CD4-positive, alpha-beta T cell (primary cell): ENCODE measurements at places on chromosomes 13 and 19.

DNA sequence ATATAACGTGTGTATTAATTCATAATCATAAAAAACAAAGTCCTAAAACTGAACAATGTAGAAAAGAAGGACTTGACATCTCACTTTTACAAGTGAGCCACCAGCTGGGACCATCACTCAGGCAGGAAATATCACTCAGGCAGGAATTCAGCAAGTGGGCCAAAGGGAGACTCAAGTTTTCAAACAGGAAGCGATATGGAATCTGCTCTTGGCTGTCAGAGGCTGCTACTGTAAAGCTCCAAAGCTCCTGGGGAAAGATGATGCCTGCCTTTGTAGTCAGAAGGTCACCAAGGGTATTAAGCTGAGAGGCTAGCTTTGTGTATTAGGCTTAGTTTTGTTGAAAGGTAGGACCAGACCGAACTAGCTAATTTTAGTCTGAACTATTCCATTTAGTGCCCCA is 5.5 kb upstream of the AKAP11 start:
- no peak for DNase-seq

- DNase-seq: no peak
Observed at GRCh38 chr13:78576261-78576660, 27.1 kb downstream of the POU4F1 start.

- DNase-seq: peak; percentile 9
Observed at GRCh38 chr13:52399708-52400107, 6.3 kb downstream of the THSD1 start.

DNA sequence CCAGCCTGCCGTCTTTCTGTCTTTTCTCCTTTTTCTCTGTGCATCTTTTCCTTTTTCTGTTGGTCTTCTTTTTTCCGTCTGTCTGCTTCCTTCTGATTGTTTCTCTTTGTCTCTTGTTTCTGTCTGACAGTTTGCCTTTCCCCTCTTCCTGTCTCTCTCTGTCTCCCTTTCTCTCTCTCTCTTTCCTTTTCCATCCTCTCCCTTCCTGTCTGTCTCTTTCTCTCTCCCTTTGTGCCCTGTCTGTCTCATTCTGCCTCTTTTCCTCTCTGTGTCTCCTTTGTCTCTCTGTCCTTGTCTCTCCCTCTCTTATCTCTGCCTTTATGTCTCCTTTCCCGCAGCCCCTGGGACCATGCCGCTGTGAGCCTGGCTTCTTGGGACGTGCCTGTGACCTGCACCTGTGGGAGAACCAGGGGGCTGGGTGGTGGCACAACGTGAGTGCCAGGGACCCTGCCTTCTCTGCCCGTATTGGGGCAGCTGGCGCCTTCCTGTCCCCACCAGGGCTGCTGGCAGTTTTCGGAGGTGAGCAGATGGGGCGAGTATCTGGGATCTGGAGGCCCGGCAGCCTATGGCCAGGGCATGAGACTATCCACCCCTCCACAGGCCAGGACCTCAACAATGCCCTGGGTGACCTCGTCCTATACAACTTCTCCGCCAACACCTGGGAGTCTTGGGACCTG is 9.4 kb downstream of the MEGF8 start:
- no peak for DNase-seq

DNA sequence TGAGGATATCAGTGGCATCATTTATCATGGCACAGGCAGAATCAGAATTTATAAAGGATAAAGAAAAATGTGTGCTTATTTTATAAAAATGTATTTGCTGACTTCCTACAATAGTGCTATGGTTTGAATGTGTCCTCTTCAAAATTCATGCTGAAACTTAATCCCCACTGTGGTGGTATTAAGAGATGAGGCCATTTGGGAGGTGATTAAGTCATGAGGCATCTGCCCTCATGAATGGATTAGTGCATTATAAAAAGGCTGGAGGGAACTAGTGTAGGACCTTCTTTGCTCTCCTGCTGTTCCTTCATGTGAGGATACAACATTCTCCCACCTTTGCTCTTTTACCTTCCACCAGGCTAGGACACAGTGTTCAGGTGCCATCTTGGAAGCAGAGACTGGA is 212.8 kb downstream of the RFC3 start:
- no peak for DNase-seq

DNA sequence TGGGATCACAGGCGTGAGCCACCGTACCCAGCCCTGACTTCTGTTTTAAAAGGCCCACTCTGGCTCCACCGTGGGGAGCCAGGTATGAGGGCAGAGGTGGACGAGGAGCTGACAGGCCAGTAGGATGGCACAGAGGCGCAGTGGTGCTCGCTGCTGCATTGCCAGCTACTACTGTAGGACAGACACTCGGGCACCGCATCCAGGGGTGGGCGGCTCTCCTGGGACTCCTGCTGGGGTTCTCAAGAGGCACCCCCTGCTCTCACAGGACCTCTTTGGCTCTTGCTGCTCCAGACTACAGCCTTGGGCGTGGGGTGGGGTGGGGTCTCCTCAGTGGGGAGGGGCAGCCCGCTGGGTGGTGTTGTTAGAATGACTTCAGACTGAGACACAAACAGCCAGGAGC is 53.4 kb downstream of the LATS2 start:
- DNase-seq: no peak

GRCh38 chr13:111179908-111180760 is 65.0 kb downstream of the ARHGEF7 start:
- no peak for DNase-seq

- DNase-seq: no peak
Observed at GRCh38 chr13:50094615-50095293, 79.5 kb downstream of the KCNRG start.

GRCh38 chr13:108618233-108618632 is 11.2 kb upstream of the MYO16 start:
- no peak for DNase-seq

GRCh38 chr19:50331994-50332243 is 2.7 kb upstream of the KCNC3 start:
- no peak for DNase-seq

GRCh38 chr19:18428173-18428786 is 9.1 kb downstream of the SSBP4 start:
- no peak for DNase-seq

DNA sequence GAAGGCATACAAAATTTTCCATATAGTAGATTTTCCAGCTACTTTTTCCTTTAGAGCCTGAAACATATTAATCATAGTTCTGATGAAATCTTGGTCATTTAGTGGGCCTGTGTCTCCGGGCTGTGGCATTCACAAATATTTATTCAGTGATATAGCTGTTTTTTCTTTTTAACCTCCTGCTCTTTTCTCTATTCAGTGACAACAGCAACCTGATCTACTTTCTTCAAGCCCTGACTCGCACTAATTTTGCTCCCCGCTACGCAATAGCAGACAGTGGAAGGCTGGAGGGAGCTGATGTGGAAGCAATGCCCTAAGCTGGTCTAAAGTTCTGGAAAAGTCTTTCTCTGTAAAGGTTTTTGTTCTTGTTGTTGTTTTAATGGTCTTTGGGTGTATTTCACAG is 289.7 kb downstream of the SLITRK6 start:
- no peak for DNase-seq

DNA sequence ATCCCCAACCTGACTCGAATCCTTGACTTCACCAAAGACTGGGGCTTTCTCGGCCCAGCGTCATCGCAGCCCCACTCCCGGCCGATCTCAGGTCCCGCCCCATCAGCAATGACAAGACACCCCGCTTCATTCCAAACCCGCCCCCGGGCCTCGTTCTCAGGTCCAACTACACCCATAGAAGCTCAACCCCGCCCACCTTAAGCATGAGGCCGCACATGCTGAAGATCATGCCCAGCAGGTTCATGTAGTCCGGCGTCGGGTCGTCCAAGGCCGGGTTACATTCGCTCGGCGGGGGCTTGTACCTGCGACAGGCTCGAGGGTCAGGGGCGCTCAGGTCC is 2.3 kb downstream of the WDR83 start:
- DNase-seq: peak; percentile 23

DNA sequence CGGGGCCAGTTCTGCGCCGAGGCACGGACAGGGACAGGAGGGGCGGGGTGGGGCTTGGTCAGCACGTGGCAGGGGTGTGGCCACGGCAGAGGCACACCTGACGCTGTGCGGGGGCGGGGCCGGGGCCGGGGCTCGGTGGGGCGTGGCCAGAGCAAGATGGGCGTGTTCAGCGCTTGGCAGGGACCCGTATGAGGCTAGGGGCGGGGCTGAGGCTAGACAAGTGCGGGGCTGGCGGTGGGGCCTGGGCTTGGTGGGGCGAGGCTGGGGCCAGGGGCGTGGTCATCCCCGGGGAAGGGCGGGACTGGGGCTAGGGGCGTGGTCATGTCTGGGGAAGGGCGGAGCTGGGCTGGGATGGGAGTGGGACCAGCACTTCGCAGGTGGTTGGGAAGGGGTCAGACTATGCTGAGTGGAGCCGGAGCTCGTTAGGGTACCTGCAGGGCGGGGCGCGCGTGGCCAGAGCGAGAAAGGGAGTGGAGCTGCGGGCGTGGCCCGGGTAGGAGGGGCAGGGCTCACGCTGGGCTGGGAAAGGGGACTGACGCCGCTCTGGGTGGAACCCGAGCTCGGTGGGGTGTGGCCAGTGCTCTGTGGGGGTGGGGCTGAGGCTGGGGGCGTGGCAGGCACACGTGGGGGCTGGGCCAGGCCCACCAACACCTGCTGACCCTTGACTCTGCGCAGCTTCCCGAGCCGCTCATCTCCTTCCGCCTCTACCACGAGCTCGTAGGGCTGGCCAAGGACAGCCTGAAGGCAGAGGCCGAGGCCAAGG is 12.8 kb downstream of the POLR2E start:
- DNase-seq: peak; percentile 82

DNA sequence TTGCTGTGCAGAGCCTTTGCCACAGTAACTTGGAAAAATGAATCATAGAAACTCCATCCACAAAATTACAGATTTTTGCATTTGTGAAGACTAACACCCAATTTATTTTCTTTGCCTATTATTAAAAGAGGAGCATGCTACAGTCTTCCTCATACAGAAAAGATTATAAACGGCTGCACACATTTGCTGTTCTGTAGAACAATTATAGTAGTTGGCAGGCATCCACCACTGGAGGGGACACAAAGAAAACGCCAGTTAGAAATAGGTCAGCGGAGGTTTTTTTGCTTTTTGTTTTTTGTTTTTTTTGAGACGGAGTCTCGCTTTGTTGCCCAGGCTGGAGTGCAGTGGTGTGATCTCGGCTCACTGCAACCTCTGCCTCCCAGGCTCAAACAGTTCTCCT is 51.6 kb downstream of the SACS start:
- DNase-seq: no peak

- DNase-seq: no peak
Observed at GRCh38 chr13:22703601-22704209, 477.1 kb upstream of the SGCG start.

DNA sequence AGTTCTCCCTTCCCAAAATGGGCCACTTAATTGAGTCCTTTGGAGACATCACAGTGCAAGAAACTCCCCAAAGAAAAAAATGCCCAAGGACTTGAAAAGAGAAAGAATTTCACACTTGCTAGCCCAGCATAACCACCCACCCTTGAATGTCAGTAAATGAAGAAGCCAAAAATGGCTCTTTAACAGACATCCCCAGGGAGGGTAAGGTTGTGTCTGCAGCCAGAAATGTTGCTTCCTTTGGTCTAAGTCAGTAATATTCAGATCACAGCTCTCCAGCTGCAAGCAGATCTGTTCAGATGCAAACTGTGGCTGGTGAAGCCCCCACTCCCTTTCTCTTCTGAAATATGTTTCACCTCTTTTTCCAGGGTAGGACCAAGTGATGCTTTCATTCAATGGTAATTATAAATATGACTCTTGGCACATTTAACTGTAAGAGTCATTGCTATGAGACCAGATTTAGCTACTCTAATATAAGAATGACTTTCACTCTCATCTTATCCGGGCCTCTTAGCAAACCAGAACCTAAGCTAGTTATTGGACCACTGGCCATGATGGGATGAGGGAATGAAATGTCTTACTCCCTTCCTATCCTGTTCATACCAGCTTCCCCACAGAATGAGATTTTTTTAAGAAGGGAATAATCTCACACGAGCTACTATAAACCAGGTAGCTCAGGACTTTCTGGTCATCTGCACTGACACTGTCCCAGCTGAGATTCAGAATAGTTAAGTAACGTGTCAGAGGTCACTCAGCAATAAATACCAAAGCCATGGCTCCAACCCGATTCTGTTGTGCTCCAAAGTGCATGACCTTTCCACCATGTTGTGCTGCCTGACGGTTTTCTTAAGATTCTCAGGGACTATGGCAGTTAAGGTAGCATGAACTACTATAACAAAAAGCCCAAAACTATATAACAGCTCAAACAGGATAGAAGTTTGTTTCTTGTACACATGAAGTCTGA is 234.1 kb downstream of the FOXO1 start:
- no peak for DNase-seq

GRCh38 chr13:103788061-103788652 is 721.9 kb upstream of the SLC10A2 start:
- no peak for DNase-seq

GRCh38 chr19:15393963-15394362 is 14.4 kb upstream of the AKAP8 start:
- no peak for DNase-seq

GRCh38 chr13:47241446-47241845 is 344.6 kb upstream of the HTR2A start:
- no peak for DNase-seq

DNA sequence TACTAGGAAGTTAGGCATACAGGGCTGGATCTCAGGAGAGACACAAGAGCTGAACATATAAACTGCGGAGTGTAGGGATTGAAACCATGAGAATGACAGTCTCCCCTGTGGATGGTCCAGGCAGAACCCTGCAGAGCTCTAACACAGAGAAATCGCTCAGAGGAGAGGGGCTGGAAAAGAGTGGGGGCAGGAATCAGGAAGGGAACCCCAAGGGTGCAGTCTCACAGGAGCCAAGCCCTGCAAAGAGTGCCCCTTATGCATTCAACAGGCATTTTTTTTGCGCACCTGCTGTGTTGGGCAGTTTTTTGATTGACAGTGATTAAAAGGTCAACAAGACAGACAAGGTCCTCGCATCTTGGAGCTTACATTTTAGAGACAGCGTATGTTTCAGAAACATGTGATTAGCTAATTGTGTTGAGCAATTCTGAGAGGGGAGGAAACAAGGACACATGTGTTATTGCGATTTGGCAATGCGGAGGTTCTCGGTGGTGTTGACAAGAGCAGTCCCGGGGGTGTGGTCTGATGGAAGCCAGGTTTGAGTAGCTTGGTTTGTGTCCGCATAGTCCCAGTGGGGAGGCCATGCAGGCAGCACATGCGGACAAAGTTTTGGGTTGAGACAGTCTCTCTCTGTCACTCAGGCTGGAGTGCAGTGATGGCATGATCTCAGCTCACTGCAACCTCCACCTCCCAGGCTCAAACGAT is 182.6 kb upstream of the IRS2 start:
- no peak for DNase-seq

- DNase-seq: no peak
Observed at GRCh38 chr19:29781386-29782259, 30.2 kb upstream of the CCNE1 start.
